ENCODE measurements at places on chromosomes 1 and 21.

GRCh38 chr1:118788463-118788862 lies 199.7 kb downstream of the TBX15 start:
- no peaks in the 10 kb centered on the region for H3K27me3 ChIP-seq
- H3K4me3 ChIP-seq = no peak overlapping the region
- H3K27ac ChIP-seq = peak overlapping the region; percentile 73
- DNase-seq = peak; percentile 95
- peaks cover 40% of the 10 kb centered on the region for H3K4me1 ChIP-seq

GRCh38 chr1:40092706-40093639 lies 4.1 kb downstream of the PPT1 start:
- no peak overlapping the region for H3K4me3 ChIP-seq
- H3K27me3 ChIP-seq = no peaks in the 10 kb centered on the region
- H3K36me3 ChIP-seq = peaks cover 5% of the 10 kb centered on the region
- DNase-seq = no peak
- H3K4me1 ChIP-seq = peaks cover 9% of the 10 kb centered on the region

- peaks cover 7% of the 10 kb centered on the region for H3K36me3 ChIP-seq
- no peak overlapping the region for H3K27ac ChIP-seq
- H3K27me3 ChIP-seq = no peaks in the 10 kb centered on the region
- H3K4me3 ChIP-seq = no peak overlapping the region
- DNase-seq = no peak
- H3K4me1 ChIP-seq = no peaks in the 10 kb centered on the region
Measured at GRCh38 chr1:234386122-234386521, 12.9 kb downstream of the COA6 start.

- H3K4me1 ChIP-seq = no peaks in the 10 kb centered on the region
- DNase-seq = no peak
- H3K27me3 ChIP-seq = no peaks in the 10 kb centered on the region
- no peak overlapping the region for H3K4me3 ChIP-seq
Measured at GRCh38 chr1:203204756-203205155, 18.3 kb upstream of the CHI3L1 start.

DNA sequence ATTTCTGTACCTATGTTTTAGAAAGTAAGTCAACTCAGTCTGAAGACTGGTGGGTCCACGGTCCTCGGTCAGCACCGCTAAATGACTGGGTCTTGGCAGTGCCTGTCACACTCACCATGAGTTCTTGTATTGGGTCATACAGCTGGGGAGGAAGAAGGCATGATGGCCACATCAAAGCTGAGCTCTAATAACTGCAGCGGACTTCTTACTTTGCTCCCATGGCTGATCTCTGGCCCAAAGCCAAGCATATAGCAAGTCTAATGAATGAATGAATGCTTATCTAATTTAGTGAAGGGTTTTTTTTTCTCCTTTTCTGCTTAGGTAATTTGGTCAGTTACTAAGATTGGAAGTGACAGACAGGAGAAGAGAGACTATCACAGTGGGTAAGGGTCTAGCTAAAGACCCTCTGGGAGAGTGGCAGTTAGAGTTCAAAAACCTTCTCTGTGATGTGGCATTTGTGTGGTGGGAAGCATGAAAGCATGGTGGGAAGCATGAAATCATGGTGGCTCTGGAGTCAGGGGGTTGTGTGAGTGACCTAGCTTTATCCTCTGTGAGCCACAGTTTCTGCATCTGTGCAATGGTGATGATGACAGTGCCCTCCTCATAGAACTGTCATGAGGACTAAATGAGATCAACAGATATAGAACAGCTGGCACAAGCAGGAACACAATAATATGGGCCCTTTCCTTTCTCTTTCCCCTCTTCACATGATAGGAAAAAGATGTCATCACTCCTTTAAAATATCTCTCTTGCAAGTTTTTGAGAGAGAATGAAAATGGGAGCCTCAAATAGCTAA lies 78.9 kb upstream of the JAK1 start:
- no peaks in the 10 kb centered on the region for H3K36me3 ChIP-seq
- H3K27me3 ChIP-seq = no peaks in the 10 kb centered on the region
- H3K27ac ChIP-seq = no peak overlapping the region
- peaks cover 4% of the 10 kb centered on the region for H3K4me1 ChIP-seq

DNA sequence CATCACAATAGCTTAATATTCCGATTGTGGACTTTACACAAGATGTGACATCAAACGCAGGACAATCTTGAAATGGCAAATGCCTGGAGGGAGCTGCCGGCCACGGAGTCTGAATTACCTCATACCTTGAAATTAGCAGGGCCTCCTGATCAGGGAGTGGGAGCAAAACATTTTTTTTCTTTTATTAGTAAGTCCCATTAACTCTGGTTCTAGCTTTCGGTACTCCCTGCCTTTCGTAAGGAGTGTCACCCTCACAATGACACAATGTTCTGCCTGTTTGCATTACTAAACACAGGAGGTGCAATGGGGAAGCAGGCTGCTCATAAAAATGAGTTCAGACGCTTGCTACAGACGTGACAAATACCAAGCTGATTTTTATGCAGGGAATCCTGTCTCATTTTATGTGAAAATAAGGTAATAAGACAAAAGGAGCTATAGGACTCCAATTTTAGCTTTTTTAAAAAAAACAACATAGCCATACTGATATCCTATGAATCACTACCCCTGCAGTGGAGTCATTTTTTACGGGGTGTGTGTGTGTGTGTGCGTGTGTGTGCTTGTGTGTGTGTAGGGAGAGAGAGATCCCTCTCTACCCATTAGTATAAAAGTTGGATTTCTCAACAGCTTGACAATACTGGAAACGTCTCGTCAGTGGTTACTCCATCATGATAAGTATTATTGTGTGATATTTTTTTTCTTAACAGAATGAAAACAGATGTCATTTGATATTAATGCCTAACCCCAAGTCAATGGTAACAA lies 205.1 kb upstream of the RUNX1 start:
- no peak for DNase-seq
- no peak overlapping the region for H3K27ac ChIP-seq
- H3K4me3 ChIP-seq = no peak overlapping the region
- no peaks in the 10 kb centered on the region for H3K27me3 ChIP-seq

DNA sequence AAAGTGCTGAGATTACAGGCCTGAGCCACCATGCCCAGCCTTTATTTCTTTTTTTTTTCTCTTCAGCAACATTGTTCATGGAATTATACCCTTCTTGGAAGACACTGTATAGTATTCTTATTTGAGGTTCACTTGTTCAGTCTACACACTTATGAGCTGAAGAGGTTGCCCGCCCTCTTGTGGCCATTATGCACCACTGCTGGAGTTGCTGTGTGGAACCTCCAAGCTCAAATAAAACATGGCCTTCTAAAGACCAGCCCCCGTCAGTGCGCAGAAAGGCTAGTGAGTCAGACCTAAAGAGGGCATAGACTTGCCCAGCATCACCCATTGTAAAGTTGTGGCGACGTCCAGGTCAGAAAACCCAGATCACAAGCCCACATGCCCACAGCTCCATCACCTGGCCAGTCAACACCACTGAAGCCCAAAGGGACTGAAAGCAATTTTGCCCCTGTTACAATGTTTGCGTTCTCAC lies 20.4 kb downstream of the LURAP1 start:
- no peaks in the 10 kb centered on the region for H3K36me3 ChIP-seq
- H3K4me3 ChIP-seq = no peak overlapping the region
- DNase-seq = peak; percentile 78
- peaks cover 5% of the 10 kb centered on the region for H3K4me1 ChIP-seq
- H3K27ac ChIP-seq = no peak overlapping the region

DNA sequence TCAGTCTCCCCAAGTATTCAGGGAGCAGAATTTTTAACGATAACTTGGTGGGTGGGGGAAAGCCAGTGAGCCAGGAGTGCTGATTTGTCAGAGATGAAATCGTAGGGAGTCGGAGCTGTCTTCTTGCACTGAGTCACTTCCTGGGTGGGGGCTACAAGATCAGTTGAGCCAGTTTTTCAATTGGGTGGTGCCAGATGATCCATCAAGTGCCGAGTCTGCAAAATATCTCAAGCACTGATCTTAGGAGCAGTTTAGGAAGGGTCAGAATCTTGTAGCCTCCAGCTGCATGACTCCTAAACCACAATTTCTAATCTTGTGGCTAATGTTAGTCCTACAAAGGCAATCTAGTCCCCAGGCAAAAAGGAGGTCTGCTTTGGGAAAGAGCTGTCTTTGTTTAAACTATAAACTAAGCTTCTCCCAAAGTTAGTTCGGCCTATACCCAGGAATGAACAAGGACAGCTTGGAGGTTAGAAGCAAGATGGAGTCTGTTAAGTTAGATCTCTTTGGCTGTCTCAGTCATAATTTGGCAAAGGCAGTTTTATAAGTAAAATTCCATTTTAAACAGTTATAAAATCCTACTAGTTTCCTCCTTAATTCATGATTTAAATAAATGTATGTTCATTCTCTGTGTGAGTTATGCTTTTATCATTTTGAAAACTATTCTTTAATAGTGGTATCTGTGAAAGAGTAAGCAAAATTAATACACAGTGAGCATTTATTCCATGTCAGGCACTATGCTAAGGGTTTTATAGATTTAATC lies 51.7 kb downstream of the SLC16A1 start:
- no peak overlapping the region for H3K4me3 ChIP-seq
- H3K27ac ChIP-seq = no peak overlapping the region

GRCh38 chr1:53370369-53370961 lies 42.6 kb upstream of the LRP8 start:
- H3K36me3 ChIP-seq = no peaks in the 10 kb centered on the region
- no peak for DNase-seq
- H3K4me1 ChIP-seq = peaks cover 4% of the 10 kb centered on the region
- H3K27me3 ChIP-seq = no peaks in the 10 kb centered on the region

GRCh38 chr1:231177936-231178335 lies 16.1 kb downstream of the TRIM67 start:
- H3K4me3 ChIP-seq = no peak overlapping the region
- no peaks in the 10 kb centered on the region for H3K36me3 ChIP-seq

DNA sequence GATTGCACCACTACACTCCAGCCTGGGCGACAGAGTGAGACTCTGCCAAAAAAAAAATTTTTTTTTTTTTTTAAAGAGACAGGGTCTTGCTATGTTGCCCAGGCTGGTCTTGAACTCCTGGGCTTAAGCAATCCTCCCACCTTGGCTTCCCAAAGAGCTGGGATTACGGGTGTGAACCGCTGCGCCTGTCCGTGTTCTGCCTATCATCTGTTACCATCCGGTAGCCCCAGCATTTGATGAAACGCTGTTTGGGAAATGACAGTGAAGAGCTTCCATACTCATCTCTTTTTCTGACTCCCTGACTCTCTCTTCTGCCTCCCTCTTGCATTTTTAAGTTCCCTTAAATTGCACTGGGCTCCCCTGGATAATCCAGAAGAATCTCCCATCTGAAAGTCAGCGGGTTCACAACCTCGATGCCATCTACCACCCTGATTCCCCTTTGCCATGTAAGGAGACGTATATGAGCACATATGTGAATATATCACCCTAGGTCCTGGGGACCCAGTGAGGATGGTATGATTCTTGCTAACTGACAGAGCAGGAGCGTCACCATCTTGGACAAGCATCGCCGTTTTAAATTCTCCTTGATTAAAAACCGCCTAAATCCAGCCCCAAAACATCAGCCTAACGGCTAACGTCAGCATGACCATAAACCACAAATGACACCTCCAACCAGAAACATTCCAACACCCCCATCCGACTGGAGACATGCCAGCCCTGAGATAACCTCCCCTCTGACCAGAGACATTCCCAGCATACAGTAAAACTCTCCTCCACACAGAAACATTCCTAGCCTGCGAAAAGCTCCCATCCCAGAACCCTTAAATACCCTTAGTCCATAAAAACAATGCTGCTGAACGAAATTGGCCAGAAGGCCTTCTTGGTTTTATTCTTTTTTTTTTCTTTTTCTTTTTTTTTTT lies 12.4 kb downstream of the TNFRSF8 start:
- no peaks in the 10 kb centered on the region for H3K27me3 ChIP-seq
- no peak overlapping the region for H3K4me3 ChIP-seq
- H3K4me1 ChIP-seq = no peaks in the 10 kb centered on the region
- H3K27ac ChIP-seq = no peak overlapping the region
- DNase-seq = no peak

GRCh38 chr1:234897754-234898454 lies 230.7 kb downstream of the TOMM20 start:
- DNase-seq = no peak
- H3K27ac ChIP-seq = no peak overlapping the region
- no peaks in the 10 kb centered on the region for H3K36me3 ChIP-seq
- peaks cover 10% of the 10 kb centered on the region for H3K4me1 ChIP-seq
- H3K27me3 ChIP-seq = no peaks in the 10 kb centered on the region

DNA sequence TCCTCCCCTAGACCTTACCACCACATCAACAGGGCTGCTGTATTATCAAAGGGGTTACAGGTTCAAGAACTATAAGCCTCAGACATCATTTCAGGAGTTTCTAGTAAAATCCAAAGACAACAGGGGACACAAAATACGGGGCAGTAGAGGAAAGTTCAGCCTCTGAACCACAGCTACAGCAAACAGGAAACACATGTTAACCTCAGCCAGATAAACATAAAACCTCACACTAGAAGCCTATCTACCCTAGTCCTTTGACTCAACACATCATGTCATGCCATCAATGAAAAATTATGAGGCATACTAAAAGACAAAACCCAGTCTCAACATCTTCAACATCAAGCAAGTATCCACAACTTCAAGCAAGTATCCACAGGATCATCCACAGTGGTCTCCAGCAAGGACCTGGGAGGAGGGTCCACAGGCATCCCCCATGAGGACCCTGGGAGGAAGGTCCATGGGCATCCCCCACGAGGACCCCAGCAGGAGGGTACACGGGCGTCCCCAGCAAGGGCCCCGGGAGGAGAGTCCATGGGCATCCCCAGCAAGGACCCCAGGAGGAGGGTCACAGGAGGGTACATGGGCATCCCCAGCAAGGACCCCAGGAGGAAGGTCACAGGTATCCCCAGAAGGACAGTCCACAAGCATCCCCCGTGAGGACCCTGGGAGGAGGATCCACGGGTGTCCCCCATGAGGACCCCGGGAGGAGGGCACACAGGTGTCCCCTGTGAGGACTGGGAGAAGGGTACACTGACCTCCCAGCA lies 440.0 kb downstream of the MATN1 start:
- no peaks in the 10 kb centered on the region for H3K4me1 ChIP-seq
- H3K27me3 ChIP-seq = no peaks in the 10 kb centered on the region
- DNase-seq = no peak
- H3K36me3 ChIP-seq = no peaks in the 10 kb centered on the region

DNA sequence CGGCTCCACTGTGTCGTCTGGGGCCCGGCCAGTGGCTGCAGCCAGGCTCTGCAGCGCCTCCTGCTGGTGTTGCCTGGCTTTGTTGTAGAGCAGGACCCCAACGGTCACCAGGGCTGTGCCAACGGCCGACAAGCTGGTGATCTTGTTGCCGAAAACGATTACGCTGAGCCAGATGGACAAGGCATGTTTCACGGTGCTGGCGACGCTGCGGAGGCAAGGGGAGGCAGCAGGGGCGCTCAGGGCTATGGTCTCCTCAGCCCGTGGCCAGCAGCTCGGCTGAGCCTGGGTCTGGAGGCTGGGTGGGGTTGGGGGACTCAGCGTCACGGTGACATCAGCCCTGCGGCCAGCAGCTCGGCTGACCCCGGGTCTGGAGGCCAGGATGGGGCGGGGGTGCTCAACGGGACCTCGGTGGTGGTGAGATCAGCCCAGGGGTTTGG lies 7.0 kb upstream of the CDK11B start:
- no peak for DNase-seq
- H3K36me3 ChIP-seq = peaks cover 46% of the 10 kb centered on the region
- H3K4me1 ChIP-seq = no peaks in the 10 kb centered on the region

All from thyroid gland (tissue), 4 donors.